ENCODE measurements at places on chromosomes 16 and 17. TPM values are rescaled to one million over a fixed set of nuclear protein-coding genes. Genes with fewer than 3 reads are reported as not detected.

KCNJ16 gene
- not detected for total RNA-seq

PPL gene
- 0.36 TPM for total RNA-seq

PRR35 gene
- not detected for total RNA-seq

SERPINF2 gene
- not detected for total RNA-seq

ST6GALNAC1 gene
- not detected for total RNA-seq

LCAT gene
- 1.7 TPM for total RNA-seq

PDXDC1 gene
- total RNA-seq: 107 TPM

ALOX15B gene
- not detected for total RNA-seq

OR4D2 gene
- not detected for total RNA-seq

TRPV2 gene
- 30.8 TPM for total RNA-seq

NF1 gene
- 48.3 TPM for total RNA-seq

CPHXL2 gene
- total RNA-seq: not detected

TBC1D3E gene
- not detected for total RNA-seq

TNP2 gene
- not detected for total RNA-seq

NFATC3 gene
- total RNA-seq: 14.7 TPM

AGRP gene
- not detected for total RNA-seq

LGALS9 gene
- 0.54 TPM for total RNA-seq

KRTAP16-1 gene
- not detected for total RNA-seq
